ENCODE measurements at places on chromosomes 4 and X.

DNA sequence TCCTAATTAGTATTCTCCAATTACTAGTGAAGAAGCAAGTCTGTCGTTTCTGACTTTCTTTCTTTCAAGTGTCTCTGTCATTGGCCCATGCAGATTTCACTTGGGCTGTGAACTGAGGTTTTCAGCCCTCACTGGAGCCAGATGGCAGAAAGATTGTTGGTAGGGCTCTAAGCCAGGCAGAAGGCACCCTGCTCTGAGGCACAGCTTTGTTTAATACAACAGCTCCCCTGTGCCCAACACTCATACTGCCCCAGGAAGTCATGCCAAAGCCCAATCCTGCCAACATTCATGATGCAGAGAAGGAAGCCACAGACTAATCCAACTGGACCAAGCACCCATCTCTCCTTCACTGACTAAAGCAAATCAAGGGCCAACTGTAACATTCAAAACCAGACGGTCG is 117.1 kb upstream of the FRG1 start:
- DNase-seq = no peak

DNA sequence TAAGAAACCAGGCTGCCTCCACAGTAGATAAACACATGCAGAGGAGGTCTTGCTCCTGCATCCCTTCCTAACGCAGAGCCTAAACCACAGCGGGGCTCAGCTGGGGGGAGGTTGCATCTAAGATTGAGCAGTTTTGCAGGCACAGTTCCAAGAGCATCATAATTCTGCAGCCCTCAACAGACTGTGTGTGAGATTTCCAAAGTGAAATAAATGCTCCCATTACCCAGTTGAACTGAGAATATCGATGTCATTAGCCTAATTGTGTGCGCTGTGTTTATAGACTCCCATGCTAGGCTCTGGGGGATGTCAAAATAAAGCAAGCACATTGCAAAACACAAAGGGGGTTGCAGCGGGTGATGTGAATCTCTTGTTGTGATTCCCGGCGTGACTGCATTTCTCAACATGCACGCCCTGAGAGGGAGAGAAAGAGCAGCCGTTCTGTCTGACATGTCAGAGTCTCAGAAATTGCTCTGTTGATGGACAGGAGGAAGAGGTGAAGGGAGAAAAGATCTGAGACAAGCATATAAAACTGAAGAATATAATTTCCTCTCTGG is 150.0 kb upstream of the PSAPL1 start:
- no peak for DNase-seq

DNA sequence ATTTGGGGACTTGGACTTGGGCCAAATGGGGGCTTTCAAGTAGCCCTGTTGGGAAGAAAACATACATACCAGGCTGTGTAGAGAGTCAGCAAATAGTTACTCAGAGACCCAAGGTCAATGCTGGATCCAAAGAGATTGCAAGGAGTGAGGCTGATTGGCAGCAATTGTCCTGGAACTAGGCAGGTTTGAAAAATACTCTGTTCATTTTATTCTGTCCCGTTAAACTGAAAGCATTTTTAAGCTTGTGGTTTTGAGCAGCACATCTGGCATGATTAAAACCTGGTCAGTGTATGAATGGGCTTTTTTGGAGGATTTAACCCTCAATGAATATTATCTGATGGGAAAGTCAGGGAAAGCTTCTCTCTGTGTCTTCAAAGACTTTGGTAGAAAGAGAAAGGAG is 294.3 kb upstream of the BOD1L1 start:
- DNase-seq = no peak

GRCh38 chr4:30642567-30642966 is 77.6 kb upstream of the PCDH7 start:
- DNase-seq = no peak

DNA sequence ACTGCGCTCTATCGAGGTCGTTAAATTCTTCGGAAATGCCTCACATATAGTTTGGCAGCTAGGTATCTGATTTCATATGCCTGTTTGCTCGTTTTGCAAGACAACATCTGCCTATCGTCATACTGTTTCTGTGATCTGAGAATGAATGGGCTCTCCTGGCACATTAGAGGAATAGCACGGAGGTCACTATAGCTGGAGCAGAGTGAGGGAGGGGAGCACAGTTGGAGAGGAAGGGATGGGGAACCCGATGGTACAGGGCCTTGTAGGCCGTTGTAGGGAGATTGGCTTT is 552 bp downstream of the IKBKG start:
- DNase-seq = no peak

GRCh38 chr4:110200689-110201088 is 2.3 kb upstream of the ELOVL6 start:
- DNase-seq = no peak
